ENCODE measurements at places on chromosomes 13 and 19.
A peak's percentile ranks its signal among the peaks of the same experiment; 100 is the strongest.

GRCh38 chr19:42378225-42379215, 11.6 kb downstream of the CNFN start:
- DNase-seq, result no peak

- DNase-seq, result no peak
Observed at GRCh38 chr19:1315470-1316166, 29.9 kb downstream of the EFNA2 start.

DNA sequence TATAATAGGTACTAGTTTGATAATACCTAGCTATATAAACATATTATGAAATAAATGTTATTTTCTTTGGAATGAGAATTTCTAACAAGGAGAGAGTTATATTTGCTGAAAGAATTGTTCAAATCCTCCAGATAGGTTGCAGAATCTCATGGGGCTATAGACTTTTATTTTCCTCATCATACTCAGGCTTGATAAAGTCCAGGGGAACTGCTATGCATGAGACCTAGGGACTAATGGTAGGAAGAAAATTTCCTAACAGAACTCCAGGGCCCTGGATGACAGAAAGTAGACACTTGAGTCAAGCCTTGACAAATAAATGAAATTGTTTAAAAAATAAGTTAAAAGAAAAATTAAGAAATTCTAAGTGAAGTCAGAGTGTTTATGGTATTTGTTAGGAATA, 138.5 kb upstream of the DACH1 start:
- no peak for DNase-seq

DNA sequence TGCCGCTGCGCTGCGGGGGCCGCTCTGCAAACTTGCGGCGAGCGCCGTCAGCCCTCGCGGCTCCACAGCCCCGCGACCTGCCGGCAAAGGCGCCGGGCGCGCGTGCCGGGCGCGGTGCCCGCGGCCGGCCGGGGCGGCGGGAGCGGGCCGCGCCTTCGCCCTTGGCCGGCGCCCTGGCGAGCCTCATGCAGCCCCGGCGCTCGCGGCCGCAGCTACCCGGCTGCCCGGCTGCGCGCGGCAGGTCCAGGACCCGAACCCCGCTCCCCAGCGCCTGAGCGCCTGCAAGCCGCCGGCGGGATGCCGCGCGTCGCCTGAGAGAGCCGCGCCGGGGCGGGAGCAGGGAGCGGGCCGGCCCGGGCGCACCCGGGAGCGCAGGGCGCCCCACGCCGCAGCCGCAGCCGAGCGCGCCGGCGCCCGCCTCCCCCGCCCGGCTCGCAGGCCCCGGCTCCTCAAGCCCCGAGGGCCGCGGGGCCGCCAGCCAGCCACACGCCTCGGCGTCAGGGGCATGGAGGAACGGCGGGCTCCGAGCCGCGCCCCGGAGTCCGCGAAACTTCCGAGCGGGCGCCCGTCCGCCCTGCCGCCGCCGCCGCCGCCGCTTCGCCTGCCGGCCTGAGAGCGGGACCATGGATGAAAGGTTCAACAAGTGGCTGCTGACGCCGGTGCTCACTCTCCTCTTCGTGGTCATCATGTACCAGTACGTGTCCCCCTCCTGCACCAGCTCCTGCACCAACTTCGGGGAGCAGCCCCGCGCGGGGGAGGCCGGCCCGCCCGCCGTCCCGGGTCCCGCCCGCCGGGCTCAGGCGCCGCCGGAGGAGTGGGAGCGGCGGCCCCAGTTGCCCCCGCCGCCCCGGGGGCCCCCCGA, 564 bp downstream of the HS6ST3 start:
- no peak for DNase-seq

DNA sequence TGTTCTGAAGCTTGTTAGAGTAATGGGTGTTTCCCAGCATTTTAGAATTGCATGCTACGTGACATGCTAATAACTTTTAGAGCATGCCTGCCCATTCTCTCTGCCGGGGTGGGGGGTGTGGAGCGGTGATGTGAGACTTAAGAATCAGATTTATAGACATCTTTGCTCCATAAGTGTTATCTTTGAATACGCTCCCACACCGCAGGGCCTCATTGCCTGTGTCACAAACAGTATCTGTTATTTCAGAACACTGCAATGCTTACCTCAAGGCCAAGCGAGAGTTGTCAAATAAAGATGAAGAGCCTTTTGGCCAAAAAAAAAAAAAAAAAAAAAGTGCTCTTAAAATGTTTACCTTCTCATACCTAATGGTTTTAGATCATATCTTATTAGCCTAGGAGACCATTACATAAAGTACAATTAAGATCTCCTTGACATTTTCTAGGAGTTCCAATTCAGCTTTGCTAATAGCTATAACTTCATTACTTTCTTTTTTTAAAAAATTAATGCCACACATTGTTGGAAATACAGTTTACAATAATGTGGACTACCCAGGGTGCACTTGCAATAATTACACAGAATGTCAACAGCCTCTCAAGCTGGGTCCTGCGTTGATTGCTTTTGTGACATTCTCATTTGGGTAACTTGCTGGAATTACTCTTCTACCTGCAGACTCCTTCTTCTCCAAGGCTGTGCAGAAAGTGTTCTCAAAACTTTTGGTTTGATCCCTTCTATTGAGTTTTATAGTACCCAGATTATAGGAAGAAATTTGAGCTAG, 525.3 kb downstream of the KLF12 start:
- DNase-seq, result no peak

DNA sequence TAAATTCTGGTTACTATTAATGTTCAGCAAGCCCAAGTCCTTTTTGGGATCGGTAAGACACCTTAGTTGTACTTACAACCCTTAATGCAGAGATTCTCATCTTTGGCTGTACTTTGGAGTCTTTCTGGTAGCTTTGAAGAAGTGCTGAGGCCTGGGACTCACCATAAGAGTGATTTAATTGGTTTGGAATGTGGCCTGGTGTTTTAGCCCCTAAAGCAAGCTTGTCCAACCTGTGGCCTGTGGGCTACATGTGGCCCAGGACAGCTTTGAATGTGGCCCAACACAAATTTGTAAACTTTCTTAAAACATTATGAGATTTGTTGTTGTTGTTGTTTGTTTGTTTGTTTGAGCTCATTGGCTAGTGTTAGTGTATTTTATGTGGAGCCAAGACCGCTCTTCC, 215.3 kb downstream of the ZIC5 start:
- no peak for DNase-seq

GRCh38 chr13:52127378-52127777, 1.5 kb downstream of the NEK5 start:
- DNase-seq, result no peak

GRCh38 chr13:53856573-53857195, 828.1 kb downstream of the OLFM4 start:
- DNase-seq, result no peak

DNA sequence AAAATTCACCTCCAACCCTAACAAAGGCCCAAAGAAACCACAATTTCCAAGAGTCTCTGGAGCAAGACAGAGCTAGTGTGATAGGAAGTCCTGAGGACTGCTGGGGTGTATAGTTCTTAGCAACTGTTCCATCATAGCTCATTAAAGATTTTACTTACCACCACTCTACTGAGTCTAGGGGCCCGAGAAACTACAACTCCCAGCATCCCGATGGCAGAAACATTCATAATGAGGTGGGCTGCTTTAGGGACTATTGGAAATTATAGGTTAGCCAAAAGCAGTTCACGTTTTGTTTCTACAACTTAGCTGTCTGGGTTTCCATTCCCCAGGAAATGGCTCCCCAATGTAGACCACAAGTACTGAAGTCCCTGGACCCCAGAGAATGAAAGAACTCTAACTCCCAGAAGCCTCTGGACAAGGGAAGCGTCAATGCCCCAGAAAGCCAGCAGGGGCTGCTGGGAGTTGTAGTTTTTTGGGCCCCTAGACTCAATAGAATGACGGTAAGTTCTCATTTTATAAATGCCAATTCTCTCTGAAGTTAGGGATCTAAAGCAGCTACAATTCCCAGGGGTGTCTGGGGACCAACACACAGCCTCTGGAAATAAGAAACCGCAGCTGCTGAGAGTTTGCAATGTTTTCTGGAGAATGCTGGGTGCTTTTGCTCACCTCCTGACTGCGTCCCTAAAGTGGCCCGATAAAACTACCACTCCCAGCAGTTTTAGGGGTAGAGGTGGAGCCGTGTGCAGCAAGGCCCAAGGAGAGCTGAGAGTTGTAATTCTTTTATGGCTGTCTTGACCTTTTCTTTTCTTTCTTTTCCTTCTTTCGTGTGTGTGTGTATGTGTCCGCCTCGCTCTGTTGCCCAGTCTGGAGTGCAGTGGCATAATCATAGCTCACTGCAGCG, 11.1 kb downstream of the FTL start:
- peak; percentile 90 for DNase-seq

DNA sequence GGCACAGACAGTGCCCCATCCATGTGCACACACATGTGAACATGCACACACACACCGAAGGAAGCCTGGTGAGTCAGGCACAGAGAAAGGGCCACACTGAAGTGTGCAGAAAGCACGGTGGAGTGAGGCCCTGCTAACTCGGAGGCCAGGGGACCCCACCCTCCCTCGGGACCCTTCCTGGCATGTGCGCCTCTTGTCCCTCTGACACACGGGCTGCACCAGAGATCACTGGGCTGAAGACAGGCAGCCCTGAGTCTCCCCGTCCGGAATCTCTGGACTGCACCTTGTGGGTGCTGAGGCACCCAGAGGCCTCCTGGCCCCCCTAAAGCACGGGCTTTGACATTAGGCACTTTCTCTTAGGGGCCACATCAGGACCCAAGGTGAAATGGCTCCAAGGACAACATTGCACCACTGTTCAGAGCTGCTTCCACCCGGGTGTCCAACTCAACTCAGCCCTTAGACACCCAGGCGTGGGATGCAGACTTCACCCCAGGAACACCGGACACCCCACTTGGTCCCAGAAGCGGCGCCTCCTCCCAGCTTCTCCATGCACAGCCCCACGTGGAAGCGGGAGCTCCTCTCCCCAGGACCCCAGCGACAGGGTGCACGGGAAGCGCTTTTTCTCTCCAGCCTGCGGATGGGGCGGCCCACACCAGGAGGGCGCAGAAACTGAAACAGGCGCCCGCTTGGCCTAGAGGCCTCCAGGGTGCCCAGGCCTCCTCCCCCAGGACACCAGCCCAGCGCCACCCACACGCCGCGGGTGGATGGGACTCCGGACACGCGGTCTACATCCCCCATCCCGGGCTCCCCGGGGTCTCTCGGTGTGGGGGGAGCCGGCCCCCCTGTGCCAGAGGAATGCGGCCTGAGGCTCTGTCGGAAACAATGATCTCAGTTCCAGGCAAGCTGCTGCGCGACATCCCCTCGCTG, 90.2 kb downstream of the SPACA7 start:
- DNase-seq, result no peak

GRCh38 chr13:59300355-59301173, 863.2 kb downstream of the DIAPH3 start:
- no peak for DNase-seq

- DNase-seq, result no peak
Observed at GRCh38 chr13:66563076-66563475, 667.1 kb downstream of the PCDH9 start.

- no peak for DNase-seq
Observed at GRCh38 chr19:53898166-53898565, 10.9 kb upstream of the CACNG7 start.

- DNase-seq, result no peak
Observed at GRCh38 chr13:32211813-32212212, 103.3 kb downstream of the ZAR1L start.

DNA sequence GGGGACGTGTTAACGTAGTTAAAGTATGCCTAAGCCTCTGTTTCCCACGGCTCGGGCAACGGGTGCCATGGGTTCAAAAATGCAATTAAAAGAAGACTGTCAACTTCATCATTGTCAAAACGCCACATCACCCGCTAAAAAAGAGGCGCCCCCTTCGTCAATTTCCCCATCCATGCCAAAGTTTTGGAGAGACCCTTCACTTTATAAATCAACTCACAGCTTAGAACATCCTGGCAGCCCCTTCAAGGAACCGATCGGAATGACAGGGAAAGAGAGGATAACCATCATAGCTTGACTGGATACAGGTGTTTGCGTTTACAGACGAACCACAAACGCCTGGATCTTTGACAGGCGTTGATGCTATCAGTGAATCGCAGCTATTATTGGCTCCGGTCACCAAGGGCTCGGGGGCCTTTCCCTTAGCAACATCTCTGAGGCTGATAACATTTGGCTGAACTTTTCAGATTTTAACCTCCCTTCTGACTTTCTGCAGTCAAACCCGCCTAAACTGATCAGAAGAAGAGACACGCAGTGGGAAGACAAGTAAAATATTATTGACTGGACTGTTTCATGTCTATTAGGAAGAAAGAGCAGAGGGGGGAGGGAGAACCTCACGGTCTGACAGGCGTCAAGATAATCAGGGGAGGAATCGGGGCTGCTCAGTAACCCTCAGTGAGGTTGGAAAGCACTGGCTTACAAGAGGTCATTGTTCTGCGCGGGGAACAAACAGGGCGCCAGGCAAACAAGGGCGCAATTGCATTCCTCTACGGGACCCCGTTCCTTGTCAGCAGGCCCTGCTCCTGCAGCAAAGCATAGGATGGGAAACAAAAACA, 322.5 kb upstream of the ZNF507 start:
- DNase-seq, result no peak

Data from NAMALWA (cell line).